GM23338 (cell line): ENCODE measurements at places on chromosomes 13 and 19. TPM values are rescaled to one million over a fixed set of nuclear protein-coding genes. Genes with fewer than 3 reads are reported as not detected.
A peak's percentile ranks its signal among the peaks of the same experiment; 100 is the strongest.

DNA sequence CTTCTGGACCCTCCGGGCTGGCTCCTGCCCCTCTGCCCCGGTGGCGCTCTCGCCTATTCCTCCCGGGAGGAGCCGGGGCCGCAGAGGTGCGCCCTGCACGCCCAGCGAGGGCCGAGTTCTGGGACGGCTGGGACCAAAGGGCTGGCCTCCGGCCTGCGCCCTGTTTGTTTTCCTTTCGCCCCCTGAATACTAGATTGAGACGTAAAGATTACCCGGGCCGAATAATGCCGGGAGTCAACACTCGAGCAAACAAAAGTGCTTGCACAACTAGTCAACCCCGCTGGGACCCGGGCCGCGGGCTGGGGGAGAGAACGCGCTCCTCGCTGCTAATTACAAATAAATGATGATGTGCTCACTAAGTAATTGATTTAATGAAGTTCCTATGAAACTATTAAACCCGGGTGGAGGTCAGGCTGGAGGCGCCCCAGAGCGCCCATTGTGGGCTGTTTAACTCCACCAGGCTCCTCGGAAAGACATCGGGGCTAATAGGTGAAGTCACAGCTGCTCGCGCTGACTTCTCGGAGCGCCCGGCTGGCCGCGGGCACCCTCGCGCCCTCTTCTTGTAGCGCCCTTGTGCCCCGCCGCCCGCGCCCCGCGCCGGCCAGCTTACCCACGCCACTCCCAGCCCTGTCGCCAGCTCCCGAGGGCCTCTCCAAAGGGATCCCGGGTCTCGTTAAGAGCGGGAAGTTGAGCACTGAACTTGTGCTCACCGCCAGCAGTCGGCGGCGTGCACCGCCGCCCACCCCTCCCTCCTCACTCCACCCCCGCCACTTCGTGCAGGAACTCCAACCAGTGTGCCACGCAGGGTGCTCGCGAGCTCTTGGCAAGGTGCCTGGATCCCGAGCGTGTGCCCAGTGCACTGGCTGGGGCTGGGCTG lies 14.9 kb downstream of the ZIC5 start:
- DNase-seq, result peak; percentile 60

Gene DCLK1
- 12.2 and 13.1 TPM in 2 replicates for polyA plus RNA-seq

GRCh38 chr13:88670509-88670908 lies 999.3 kb downstream of the SLITRK5 start:
- DNase-seq, result no peak

- DNase-seq, result no peak
Measured at GRCh38 chr13:25135896-25136295, 36.2 kb downstream of the AMER2 start.

- no peak for DNase-seq
Measured at GRCh38 chr13:103276775-103277498, 210.7 kb upstream of the SLC10A2 start.

DNA sequence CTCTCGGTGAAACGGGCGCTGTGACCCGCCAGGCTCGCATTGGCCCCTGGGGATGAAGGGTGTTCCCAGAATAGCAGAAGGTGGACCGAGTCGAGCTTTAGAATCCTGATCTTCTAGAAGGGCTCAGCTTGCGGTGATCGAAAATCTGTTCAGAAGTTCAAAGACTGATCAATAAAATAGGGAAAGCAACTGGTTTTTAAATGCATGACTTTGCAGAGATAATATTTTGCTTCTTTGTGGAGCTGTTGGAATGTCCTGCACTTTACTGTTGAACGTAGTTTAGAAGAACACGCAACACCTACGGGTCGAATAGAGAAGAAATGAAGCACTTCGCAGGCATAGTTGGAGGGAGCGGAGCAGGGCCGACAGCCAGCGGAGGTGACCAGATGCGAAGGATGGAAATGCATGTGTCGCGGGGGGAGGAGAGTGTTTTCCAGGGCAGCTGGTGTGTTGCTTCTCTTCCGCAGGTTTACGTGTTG lies 766 bp downstream of the CEBPG start:
- DNase-seq, result no peak
